ENCODE measurements at places on chromosomes 1 and 21. TPM values are rescaled to one million over a fixed set of nuclear protein-coding genes. Genes with fewer than 3 reads are reported as not detected.

The SLC5A9 gene
- total RNA-seq = 3.0 TPM

The CDC20 gene
- 5.8 TPM for total RNA-seq

The LCE2C gene
- 663 TPM for total RNA-seq

The REN gene
- total RNA-seq = 0.44 TPM

The ETNK2 gene
- total RNA-seq = 31.3 TPM

The RGSL1 gene
- total RNA-seq = not detected

The INAVA gene
- total RNA-seq = 110 TPM

The USP25 gene
- 44.3 TPM for total RNA-seq

The LCK gene
- total RNA-seq = 0.94 TPM

The SFN gene
- 364 TPM for total RNA-seq

The RORC gene
- 73.8 TPM for total RNA-seq

The PTPN22 gene
- total RNA-seq = 0.34 TPM

The LRRN2 gene
- 0.85 TPM for total RNA-seq

GRCh38 chr1:68953311-68953710, 456.4 kb upstream of the DEPDC1 start:
- no peak for DNase-seq
- H3K4me1 ChIP-seq = no peaks in the 10 kb centered on the region
- H3K27ac ChIP-seq = no peak overlapping the region
- no peak overlapping the region for H3K4me3 ChIP-seq

DNA sequence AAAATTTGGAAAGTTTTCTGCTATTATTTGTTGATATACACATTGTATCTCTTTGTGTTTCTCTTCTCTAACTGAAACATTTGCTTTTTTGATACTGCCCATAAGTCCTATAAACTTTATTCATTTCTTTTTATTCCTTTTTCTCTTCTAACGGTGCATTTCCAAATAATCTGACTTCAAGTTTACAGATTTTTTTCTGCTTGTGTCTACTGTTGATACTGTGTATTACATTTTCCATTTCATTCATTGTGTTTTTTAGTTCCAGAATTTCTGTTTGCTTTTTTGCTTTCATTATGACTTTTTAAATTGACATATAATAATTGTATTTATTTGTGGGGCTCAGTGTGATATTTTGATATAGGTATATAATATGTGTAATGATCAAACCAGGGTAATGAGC, 38.3 kb upstream of the PLA2G2A start:
- no peaks in the 10 kb centered on the region for H3K27me3 ChIP-seq
- no peak for DNase-seq
- no peaks in the 10 kb centered on the region for H3K36me3 ChIP-seq
- no peak overlapping the region for H3K4me3 ChIP-seq

DNA sequence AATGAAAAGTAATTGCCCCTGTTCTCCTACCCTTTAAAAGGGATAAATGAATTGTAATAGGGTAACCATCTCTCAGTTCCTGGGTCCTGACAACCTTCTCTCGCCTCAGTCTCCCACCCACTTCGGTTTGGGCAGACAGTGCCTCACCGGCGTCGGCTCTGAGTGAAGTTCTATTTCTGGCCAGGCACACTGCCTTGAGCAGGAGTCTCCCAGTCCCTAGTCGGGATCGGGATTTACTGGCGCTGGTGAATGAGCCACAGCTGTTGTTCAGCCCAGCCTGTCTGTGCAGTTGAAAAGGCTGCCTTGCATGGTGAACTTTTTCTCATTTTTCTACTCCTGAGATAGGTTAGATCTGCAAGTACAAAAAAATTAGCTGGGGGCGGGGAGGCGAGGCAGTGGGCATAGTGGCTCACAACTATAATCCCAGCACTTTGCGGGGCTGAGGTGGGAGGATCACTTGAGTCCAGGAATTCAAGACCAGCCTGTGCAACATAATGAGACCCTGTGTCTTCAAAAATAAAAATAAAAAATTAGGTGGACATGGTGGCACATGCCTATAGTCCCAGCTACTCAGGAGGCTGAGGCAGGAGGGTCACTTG, 7.4 kb downstream of the PLEKHM2 start:
- H3K27me3 ChIP-seq = no peaks in the 10 kb centered on the region
- H3K4me1 ChIP-seq = peaks cover 20% of the 10 kb centered on the region
- no peak for DNase-seq

DNA sequence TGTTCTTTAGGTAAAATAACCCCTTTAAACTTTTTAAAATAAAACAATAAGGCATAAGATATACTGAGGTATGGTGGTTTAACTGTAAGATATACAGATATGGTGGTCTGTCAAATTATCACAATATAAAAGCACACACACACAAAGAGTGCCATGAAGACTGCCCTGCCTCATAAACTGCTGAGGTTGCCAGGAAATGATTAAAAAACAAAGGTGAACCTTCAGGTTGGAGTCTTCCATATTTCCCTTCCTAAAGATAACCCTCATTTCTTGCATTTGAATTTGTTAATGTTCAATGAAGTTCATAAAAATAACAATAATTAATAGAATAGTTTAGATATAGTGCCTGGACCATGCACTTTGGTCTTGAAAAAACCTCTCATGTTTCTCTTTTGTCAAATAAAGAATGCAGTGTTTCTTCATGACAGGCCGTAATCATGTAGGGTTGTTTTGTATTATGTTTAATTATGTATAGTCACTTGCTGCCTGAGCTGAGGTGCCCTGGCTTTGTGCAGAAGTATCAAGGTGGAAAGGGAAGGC, 123.6 kb upstream of the B3GALT2 start:
- no peaks in the 10 kb centered on the region for H3K4me1 ChIP-seq
- H3K27ac ChIP-seq = no peak overlapping the region
- DNase-seq = no peak
- no peaks in the 10 kb centered on the region for H3K36me3 ChIP-seq

DNA sequence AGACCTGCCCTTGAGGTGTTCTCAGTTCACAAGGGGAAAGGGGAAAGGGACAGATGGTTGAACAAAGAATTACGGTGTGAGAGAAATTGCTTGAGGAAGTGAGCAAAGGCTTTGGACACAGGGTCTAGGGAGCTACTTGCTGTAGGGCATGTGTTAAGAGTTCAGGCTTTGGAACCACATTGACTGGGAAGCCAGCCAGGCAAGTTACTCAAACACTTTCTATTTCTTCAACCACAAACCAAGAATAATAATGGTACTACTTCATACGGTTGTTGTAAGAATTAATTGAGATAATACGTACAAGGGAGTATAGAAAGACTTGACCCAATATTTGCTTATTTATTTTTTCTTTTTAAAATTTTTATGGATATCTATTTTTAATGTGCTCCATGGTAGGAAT, 26.6 kb downstream of the AK4 start:
- no peaks in the 10 kb centered on the region for H3K36me3 ChIP-seq
- H3K27ac ChIP-seq = no peak overlapping the region
- DNase-seq = peak; percentile 81
- H3K4me3 ChIP-seq = no peak overlapping the region

DNA sequence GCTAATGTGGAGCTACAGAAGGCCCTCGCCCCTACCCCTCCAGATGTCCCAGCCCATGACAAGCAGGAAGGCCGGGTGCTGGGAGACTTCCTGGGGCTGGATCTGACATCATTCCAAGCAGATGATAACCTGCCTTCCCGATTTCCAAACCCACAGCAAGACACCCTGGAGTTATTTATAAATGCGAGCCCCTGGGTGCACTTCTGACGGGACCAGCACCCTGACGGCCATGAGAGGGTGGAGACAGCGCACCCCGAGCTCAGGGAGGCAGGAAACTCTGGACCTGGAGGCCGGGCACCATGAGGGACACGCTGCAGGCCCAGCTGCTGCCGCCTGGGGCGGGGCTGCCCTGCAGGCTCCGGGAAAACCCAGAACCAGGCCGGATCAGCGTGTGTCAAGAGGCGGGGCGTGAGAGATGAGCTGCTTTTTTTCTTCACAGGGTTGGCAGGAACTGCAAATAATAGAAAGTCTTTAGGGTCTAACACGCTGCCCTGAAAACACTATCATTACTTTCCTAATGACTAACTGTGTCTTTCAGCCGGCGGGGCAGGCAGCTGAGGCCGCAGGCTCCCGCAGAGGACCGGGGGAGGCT, 2.5 kb upstream of the PCBP3 start:
- H3K4me1 ChIP-seq = peaks cover 39% of the 10 kb centered on the region
- no peak overlapping the region for H3K4me3 ChIP-seq
- DNase-seq = no peak
- H3K27me3 ChIP-seq = peaks cover 49% of the 10 kb centered on the region
- H3K27ac ChIP-seq = peak overlapping the region; percentile 12
- H3K36me3 ChIP-seq = no peaks in the 10 kb centered on the region

GRCh38 chr1:16165073-16165364, 9.2 kb upstream of the EPHA2 start:
- no peak overlapping the region for H3K27ac ChIP-seq
- DNase-seq = no peak
- no peaks in the 10 kb centered on the region for H3K27me3 ChIP-seq
- peaks cover 22% of the 10 kb centered on the region for H3K4me1 ChIP-seq

- H3K4me3 ChIP-seq = peak overlapping the region; percentile 90
- no peak for DNase-seq
- no peaks in the 10 kb centered on the region for H3K27me3 ChIP-seq
- H3K4me1 ChIP-seq = peaks cover 52% of the 10 kb centered on the region
Observed at GRCh38 chr21:46634966-46635323, 529 bp upstream of the PRMT2 start.

GRCh38 chr1:150619576-150620509, 9.6 kb downstream of the ENSA start:
- peaks cover 59% of the 10 kb centered on the region for H3K4me1 ChIP-seq
- no peak overlapping the region for H3K4me3 ChIP-seq
- no peak for DNase-seq
- peaks cover 41% of the 10 kb centered on the region for H3K36me3 ChIP-seq
- peak overlapping the region; percentile 96 for H3K27ac ChIP-seq

DNA sequence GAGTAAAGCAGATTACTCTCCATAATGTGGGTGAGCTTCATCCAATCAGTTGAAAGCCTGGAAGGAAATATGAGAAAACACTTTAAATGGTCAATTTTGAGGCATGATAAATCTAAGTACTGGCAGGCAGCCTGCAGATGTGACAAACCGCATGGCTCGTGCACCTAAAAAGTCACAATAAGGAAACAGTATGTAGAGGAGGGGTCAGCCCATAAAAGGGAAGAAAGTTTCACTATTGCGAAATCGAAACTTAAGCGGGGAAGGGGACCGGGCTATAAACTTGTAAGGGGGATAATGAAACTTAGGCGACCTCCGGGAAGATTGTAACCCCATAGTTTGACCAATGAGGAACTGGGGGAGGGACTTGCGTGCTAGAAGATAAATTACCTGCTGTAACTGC, 109.8 kb downstream of the PLPPR4 start:
- H3K36me3 ChIP-seq = no peaks in the 10 kb centered on the region
- no peak overlapping the region for H3K27ac ChIP-seq
- H3K27me3 ChIP-seq = no peaks in the 10 kb centered on the region

DNA sequence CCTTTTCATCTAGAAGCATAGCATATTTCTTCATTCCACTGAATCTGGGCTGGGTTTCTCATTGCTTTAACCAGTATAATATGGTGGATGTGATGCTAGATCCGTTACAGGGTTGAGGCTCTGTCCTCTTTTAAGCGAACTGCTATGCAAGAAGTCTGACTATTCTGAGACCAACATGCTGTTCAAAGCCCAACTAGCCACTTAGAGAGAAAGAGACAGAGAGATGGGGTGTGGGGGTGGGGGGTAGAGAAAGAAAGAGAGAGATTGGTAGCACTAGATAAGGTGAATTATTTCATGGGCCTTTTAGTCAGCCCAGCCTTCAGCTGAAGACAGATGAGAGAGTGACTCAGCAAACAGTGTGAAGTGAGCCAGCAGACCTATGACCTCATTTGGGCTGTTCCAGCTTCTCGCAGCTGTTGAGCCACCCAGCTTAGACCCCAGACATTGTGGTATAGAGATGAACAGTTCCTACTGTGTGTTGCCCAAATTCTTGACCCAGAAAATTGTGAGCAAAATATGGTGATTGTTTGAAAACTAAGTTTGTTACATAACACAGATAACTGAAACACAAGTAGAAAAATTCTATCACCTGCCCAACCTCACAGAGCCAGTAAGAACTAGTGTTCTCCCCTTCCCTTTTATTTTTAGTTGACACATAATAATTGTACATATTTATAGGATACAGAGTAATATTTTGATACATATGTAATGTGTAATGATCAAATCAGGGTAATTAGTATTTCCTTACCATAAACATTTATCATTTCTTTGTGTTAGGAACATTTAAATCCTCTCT, 40.7 kb upstream of the PRKACB start:
- H3K36me3 ChIP-seq = no peaks in the 10 kb centered on the region
- DNase-seq = no peak
- H3K4me1 ChIP-seq = peaks cover 7% of the 10 kb centered on the region
- H3K27ac ChIP-seq = no peak overlapping the region
- H3K4me3 ChIP-seq = no peak overlapping the region

DNA sequence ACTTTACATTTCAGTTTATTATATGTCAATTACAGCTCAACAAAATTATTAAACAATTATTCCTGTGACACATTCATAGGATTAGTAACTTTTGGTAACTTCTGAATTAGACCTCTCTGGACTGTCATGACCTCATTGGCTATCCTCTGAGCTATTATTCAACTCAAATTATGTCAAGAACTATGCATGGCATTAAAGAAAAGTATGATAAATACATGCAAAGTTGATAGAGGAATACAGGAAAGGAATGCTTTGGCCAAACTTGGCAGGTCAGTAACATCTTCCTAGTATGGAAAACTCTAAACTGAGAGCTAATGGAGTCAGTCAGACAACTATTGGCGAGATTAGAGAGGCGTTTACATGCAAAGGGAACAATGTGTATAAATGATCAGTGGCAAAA, 158.4 kb downstream of the DUSP10 start:
- no peak overlapping the region for H3K4me3 ChIP-seq
- no peaks in the 10 kb centered on the region for H3K4me1 ChIP-seq
- H3K36me3 ChIP-seq = no peaks in the 10 kb centered on the region

- H3K4me3 ChIP-seq = no peak overlapping the region
- no peaks in the 10 kb centered on the region for H3K4me1 ChIP-seq
- no peak for DNase-seq
- H3K36me3 ChIP-seq = no peaks in the 10 kb centered on the region
- H3K27ac ChIP-seq = no peak overlapping the region
- no peaks in the 10 kb centered on the region for H3K27me3 ChIP-seq
Observed at GRCh38 chr1:198517623-198518199, 22.8 kb downstream of the ATP6V1G3 start.

- peak within 1 kb of the TSS; percentile 67 for H3K4me3 ChIP-seq
- no peaks in the 10 kb centered on the region for H3K27me3 ChIP-seq
- H3K27ac ChIP-seq = peak within 1 kb of the TSS; percentile 79
- H3K36me3 ChIP-seq = no peaks in the 10 kb centered on the region
- DNase-seq = peak; percentile 74
- H3K4me1 ChIP-seq = peaks cover 35% of the 10 kb centered on the region
Observed at GRCh38 chr21:42218836-42219605, at the start of gene ABCG1. Gene ABCG1, plus strand, starts transcription at chr21:42219140. Its CDS starts 123 bp downstream, at chr21:42219263.

- DNase-seq = no peak
- no peak overlapping the region for H3K27ac ChIP-seq
- no peak overlapping the region for H3K4me3 ChIP-seq
- H3K36me3 ChIP-seq = no peaks in the 10 kb centered on the region
Observed at GRCh38 chr1:216936779-216937178, 213.6 kb upstream of the ESRRG start.

- no peak overlapping the region for H3K4me3 ChIP-seq
- peaks cover 49% of the 10 kb centered on the region for H3K36me3 ChIP-seq
- no peak for DNase-seq
- H3K4me1 ChIP-seq = peaks cover 6% of the 10 kb centered on the region
- no peaks in the 10 kb centered on the region for H3K27me3 ChIP-seq
Observed at GRCh38 chr1:232439011-232439410, 190.9 kb downstream of the SIPA1L2 start.

- H3K4me1 ChIP-seq = no peaks in the 10 kb centered on the region
- H3K4me3 ChIP-seq = no peak overlapping the region
- no peak overlapping the region for H3K27ac ChIP-seq
- no peak for DNase-seq
Observed at GRCh38 chr21:25191141-25191540, 416.1 kb downstream of the MRPL39 start.

GRCh38 chr1:244383278-244383884, 68.3 kb downstream of the ADSS2 start:
- DNase-seq = no peak
- H3K4me3 ChIP-seq = no peak overlapping the region
- no peaks in the 10 kb centered on the region for H3K36me3 ChIP-seq
- H3K4me1 ChIP-seq = no peaks in the 10 kb centered on the region
- H3K27ac ChIP-seq = no peak overlapping the region

Measured in suprapubic skin (tissue), 4 donors.